ENCODE measurements at places on chromosomes 6 and 20.

- DNase-seq, result no peak
Observed at GRCh38 chr20:33733654-33734576, 2.1 kb downstream of the ZNF341 start.

GRCh38 chr20:46327557-46327956 lies 19.3 kb upstream of the CDH22 start:
- no peak for DNase-seq

DNA sequence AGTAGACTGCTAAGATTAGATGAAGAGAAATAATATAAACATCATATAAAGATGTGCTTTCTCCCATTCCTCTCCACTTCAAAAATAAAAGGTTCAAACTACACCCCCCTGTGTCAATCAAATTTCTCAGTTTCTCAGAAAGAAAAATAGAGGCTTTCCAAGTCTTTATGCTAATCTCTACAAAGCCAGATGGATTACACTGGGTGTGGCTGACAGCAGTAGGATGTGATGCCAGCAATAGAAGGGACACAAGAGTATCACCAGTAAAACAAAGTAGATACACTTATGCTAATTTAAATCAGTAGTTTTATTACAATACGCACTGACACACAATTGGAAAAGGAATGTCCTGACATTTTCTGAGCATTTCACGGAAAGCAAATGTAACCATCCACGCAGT lies 353.4 kb downstream of the RNGTT start:
- no peak for DNase-seq

- no peak for DNase-seq
Observed at GRCh38 chr6:15166121-15166520, 79.7 kb upstream of the JARID2 start.

Data from T-helper 2 cell treated with Interferon-gamma antibody and Interleukin-4, amounts not matched to agents 5 μg/mL and 100 μg/mL, for 36 hours (primary cell).